Endothelial cell (in vitro differentiated cells): ENCODE measurements at places on chromosomes 3 and 15.

DNA sequence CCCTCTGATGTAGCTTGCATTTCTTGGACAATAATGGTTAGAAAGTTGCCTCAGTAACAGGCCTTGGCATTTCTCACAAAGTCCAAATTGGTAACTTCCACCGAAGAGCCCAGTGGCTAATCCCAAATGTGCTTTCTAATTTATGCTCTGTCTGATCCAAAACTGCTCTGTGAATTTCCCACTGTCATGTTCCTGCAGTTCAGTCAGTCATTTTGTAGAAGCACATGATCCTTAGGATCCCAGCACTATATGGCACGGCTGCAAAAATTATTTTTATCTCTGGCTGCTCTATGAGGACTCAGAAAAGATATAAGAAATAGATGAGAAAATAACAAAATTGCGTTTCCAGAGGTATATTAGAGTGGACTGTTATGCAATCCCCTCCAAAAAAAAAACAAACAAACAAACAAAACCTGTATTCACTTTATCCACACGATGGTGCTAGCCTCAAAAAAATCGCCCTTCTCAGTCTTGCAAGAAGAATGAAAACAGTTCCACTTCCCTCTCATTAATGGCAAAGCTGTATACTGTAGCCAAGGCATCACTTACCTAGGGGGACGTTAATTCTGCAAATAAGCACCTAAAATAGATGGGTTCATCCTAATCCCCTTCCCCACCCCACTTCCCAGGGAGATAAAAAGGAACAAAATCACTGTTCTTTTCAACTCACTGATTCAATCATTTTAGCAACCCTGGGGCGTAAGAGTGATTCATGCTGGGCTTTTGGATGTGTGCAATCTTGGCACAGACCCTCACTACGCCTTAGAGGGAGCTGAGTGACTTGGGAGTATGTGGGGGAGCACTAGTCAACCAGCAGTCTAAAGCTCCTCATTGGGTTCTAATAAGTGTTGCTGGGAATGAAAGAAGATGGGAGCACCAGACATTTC lies 61.3 kb downstream of the TMCO5A start:
- no peak overlapping the region for H3K4me3 ChIP-seq
- DNase-seq = peak; percentile 45
- no peaks in the 10 kb centered on the region for H3K27me3 ChIP-seq
- H3K27ac ChIP-seq = no peak overlapping the region

DNA sequence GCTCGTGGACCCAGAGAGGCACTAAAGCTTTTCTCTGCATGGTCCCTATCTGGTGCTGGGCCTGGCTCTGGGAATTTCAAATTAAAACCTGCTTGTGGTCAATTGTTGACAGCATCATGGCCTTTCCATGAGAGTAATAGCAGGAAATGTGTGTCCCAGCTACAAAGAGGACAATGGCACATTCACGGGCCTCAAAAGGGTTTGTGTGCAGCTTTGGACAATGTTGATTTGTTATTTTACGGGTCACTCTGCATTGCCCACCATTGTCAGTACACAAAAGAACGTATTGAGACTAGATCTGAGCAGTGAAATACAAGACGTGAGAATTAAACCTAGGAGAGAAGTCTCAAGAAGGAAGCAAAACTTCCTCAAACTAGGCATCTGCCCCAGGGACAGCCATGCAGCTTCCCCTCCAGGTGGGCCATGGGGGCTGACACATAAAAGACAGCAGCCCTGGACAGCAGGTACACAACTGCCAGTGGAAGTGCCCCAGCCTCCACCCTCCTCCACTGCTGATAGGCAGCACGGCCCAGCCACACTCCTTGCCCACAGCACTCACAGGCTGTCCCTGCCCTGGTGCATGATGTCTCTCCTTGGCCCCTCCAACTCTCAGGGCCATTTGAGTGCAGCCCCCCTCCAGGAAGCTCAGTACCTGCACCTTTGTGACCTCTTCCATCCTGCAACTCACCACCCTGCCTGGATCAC lies 15.9 kb upstream of the LTF start:
- H3K36me3 ChIP-seq = no peaks in the 10 kb centered on the region
- peaks cover 3% of the 10 kb centered on the region for H3K27me3 ChIP-seq
- peaks cover 18% of the 10 kb centered on the region for H3K4me1 ChIP-seq
- no peak overlapping the region for H3K4me3 ChIP-seq
- H3K27ac ChIP-seq = no peak overlapping the region
- no peak for DNase-seq

GRCh38 chr15:78130466-78131294 lies 565 bp downstream of the CIB2 start:
- H3K27me3 ChIP-seq = peaks cover 9% of the 10 kb centered on the region
- no peak for DNase-seq
- H3K36me3 ChIP-seq = no peaks in the 10 kb centered on the region
- H3K4me3 ChIP-seq = peak overlapping the region; percentile 85

DNA sequence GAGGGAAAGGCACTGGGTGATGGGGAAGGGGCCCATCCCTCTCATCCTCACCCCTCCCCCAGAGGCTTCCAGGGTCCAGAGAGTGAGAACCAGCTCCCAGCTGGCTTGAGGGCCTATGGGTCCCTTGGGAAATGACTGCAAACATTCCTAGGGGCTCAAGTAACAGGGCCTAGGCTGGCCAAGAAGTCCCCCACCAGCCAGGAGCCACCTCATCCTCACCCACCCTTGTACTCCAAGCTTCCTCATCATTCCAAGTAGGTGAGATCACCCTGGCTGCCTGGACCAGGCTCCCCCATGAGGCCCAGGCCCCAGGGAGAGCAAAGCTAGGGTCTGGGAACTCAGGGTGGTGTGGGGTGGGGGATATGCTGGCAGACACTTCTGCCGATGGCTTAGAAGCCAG lies 14.8 kb downstream of the LOXL1 start:
- H3K4me1 ChIP-seq = peaks cover 62% of the 10 kb centered on the region
- no peak for DNase-seq
- H3K27ac ChIP-seq = no peak overlapping the region
- no peak overlapping the region for H3K4me3 ChIP-seq
- peaks cover 8% of the 10 kb centered on the region for H3K27me3 ChIP-seq

GRCh38 chr3:1903111-1903510 lies 195.6 kb upstream of the CNTN4 start:
- H3K27ac ChIP-seq = no peak overlapping the region
- H3K4me1 ChIP-seq = no peaks in the 10 kb centered on the region
- no peak overlapping the region for H3K4me3 ChIP-seq
- peaks cover 7% of the 10 kb centered on the region for H3K36me3 ChIP-seq
- DNase-seq = no peak
- peaks cover 3% of the 10 kb centered on the region for H3K27me3 ChIP-seq

DNA sequence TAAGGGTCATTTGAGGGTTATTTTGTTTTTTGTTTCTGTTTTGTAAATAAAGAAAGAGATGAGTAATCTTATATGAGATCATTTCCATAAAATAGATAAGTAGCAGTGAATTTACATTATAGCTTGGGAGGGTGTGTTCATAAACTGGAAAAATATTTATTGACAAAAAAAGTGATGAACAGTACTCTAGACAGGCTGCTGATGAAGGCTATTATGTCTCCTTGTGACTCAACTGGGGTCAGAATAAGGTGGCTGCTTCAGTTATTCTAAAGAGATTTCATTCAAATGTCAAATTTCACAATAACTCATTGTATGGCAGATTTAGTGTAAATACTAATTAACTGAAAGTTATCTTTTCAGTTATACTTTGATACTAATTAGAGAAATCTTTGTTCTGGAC lies 251.1 kb upstream of the CMC1 start:
- H3K4me1 ChIP-seq = no peaks in the 10 kb centered on the region
- H3K27me3 ChIP-seq = no peaks in the 10 kb centered on the region
- no peak for DNase-seq
- no peaks in the 10 kb centered on the region for H3K36me3 ChIP-seq
- no peak overlapping the region for H3K27ac ChIP-seq

DNA sequence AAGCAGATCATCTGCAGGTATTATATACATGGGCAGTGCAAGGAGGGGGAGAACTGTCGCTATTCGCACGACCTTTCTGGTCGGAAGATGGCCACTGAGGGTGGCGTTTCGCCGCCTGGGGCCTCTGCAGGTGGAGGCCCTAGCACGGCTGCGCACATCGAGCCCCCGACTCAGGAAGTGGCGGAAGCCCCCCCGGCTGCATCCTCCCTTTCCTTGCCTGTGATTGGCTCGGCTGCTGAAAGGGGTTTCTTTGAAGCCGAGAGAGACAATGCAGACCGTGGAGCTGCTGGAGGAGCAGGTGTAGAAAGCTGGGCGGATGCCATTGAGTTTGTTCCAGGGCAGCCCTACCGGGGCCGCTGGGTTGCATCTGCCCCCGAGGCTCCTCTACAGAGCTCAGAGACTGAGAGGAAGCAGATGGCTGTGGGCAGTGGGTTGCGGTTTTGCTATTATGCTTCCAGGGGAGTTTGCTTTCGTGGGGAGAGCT lies 639 bp downstream of the MKRN3 start:
- peaks cover 7% of the 10 kb centered on the region for H3K27me3 ChIP-seq
- DNase-seq = no peak
- H3K4me3 ChIP-seq = peak overlapping the region; percentile 69

GRCh38 chr15:33068007-33068481 lies 126.5 kb downstream of the FMN1 start:
- no peak for DNase-seq
- peaks cover 2% of the 10 kb centered on the region for H3K27me3 ChIP-seq
- no peaks in the 10 kb centered on the region for H3K36me3 ChIP-seq
- peaks cover 13% of the 10 kb centered on the region for H3K4me1 ChIP-seq

DNA sequence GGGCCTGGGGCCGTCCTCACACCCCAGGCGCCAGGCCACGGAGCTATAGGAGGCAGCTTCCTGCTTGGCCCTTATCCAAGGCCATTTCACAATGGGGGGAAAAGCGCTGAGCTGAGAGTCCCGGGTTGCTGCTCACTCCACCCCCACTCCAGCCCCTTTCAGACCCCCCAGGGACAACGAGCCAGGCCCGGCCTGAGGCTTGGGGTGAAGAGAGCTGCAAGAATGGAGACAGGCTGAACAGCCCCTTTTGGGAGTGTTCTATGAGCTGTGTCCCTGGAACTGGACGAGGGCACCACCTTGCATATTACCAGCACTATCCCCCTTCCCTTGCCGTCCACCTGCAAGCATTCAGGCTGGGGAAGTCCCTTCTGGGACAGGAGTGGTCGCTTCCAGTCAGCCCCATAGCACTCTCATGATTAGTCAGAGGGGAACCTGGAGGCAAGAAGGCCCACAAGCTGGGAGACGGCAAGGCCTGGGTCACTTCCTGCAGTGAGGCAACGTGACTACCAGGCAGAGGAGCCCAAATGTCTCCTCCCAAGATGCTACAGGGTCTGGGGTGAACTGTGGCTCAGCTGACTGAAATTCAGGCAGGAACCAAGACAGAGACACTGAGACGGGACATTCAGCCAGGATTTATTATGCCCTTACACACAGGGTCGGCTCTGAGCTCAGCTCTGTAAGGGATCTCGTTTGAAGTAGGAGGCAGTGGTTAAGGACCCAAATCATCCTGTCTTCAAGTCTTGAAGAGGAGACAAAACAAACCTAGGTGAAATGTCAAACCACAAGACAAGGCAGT lies 8.6 kb upstream of the SRP14 start:
- peaks cover 6% of the 10 kb centered on the region for H3K27me3 ChIP-seq
- H3K4me3 ChIP-seq = no peak overlapping the region
- peaks cover 7% of the 10 kb centered on the region for H3K36me3 ChIP-seq
- DNase-seq = no peak
- H3K4me1 ChIP-seq = peaks cover 46% of the 10 kb centered on the region
- peak overlapping the region; percentile 59 for H3K27ac ChIP-seq

GRCh38 chr15:26967719-26968269 lies 3.2 kb upstream of the GABRG3 start:
- H3K27me3 ChIP-seq = peaks cover 22% of the 10 kb centered on the region
- no peaks in the 10 kb centered on the region for H3K36me3 ChIP-seq
- H3K4me3 ChIP-seq = peak overlapping the region; percentile 85
- H3K4me1 ChIP-seq = no peaks in the 10 kb centered on the region

DNA sequence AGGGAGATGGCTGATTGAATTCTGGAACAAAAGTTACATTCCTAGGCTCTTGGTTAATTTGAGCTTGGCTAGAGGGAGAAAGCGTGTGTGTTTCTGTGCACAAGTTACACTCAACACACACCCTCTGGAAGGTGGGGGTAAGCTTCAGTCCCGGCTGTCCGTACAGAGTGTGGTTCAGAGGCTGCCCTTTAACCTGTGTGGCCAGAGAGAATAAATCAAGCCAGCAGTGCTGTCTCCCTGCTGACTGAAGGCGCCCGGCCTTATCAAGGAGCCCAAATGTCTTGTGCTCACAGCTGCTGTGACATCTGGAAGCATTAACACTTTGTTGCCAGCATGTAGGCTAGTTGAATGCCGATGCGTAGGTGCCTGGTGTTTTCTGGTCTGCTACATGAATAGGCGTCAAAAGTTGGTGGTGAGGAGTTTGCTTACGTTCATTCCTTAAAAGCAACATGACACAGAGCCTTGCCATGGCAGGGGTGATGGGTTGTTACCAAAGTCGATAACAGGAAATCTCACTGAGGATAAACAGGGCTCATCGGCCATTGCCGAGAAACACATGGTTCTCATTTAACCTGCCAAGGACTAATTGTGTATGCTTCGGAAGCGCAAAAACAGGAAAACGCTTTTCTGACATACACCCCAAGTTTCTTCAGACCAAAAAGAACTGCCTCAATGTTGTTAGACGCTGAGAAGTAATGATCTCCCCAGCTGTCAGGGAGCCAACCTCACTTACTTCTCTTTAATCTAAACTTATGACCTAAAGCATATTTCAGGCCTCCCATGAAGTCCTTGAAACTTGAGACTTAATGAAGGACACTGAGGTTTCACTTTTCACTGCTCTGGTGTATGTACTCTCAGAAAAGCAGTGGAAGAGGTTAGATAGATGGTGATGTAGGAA lies 95.8 kb upstream of the CTDSPL start:
- H3K27me3 ChIP-seq = peaks cover 14% of the 10 kb centered on the region
- H3K36me3 ChIP-seq = peaks cover 50% of the 10 kb centered on the region
- peak overlapping the region; percentile 50 for H3K27ac ChIP-seq

- no peak for DNase-seq
- no peaks in the 10 kb centered on the region for H3K36me3 ChIP-seq
- H3K27ac ChIP-seq = no peak overlapping the region
Measured at GRCh38 chr15:67401336-67401735, 119.6 kb upstream of the C15orf61 start.

DNA sequence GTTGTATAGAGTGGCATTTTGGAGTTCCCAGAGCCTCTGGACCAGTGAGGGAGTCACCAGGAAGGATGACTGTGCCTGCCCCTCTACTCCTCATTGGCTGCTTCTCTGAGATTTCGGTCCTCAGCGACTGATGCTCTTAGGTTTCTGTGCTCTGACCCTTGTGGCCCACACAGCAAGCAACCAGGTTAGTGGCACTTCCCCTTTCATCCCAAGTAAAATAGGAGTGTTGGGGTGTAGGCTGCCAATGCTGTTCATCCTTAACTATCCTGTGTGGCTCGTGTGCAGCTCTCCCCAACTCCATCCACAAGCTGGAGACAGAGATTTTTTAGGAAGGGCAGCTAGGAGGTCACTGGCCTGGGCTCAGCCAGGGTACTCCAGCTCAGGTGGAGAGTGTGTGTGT lies 21.3 kb downstream of the PRR23A start:
- no peaks in the 10 kb centered on the region for H3K36me3 ChIP-seq
- no peak overlapping the region for H3K4me3 ChIP-seq
- H3K27me3 ChIP-seq = peaks cover 2% of the 10 kb centered on the region
- H3K4me1 ChIP-seq = no peaks in the 10 kb centered on the region
